Breast epithelium (tissue), 4 donors: ENCODE measurements at places on chromosomes 13 and 19. TPM values are rescaled to one million over a fixed set of nuclear protein-coding genes. Genes with fewer than 3 reads are reported as not detected.

- no peak for DNase-seq
Observed at GRCh38 chr19:47280183-47280797, 5.6 kb downstream of the INAFM1 start.

GRCh38 chr13:106416645-106417044, 118.8 kb downstream of the EFNB2 start:
- no peak for DNase-seq

DNA sequence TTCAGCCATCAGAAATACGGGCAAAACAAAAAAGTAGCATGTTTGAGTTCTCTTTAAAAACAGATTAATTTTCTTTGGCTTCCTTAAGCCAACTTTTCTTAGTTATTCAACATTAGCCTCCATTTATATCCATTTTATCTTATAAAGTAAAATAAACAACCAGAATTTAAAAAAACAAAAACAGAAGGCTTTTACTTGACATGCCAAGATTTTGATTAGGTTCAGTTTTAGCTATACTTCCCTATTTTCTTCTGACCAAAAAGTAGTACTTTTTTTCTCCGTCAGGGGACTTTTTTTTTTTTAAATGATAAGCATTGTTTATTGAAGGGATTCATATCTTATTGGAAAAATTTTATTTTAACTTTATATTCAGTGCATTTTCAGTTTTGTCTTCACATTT, 18.1 kb downstream of the RNASEH2B start:
- DNase-seq, result no peak

DNA sequence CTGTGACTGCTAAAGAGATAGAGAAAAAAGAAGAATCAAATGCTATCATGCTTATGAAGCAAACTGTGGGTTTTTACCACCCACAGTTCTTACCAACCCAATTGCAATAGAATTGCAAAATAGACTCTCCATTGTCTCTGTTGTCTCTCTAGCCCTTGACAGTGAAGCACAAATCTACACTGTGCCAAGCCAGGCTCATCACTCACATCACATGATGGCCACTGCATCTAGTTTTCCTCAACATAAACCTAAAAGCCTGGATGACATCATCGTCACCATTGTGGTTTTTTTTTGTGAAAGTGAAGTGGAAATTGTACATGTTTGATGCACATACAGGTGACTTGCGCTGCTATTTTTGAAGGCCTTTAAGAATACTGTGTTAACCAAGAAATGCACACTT, 56.1 kb downstream of the KL start:
- DNase-seq, result no peak

DNA sequence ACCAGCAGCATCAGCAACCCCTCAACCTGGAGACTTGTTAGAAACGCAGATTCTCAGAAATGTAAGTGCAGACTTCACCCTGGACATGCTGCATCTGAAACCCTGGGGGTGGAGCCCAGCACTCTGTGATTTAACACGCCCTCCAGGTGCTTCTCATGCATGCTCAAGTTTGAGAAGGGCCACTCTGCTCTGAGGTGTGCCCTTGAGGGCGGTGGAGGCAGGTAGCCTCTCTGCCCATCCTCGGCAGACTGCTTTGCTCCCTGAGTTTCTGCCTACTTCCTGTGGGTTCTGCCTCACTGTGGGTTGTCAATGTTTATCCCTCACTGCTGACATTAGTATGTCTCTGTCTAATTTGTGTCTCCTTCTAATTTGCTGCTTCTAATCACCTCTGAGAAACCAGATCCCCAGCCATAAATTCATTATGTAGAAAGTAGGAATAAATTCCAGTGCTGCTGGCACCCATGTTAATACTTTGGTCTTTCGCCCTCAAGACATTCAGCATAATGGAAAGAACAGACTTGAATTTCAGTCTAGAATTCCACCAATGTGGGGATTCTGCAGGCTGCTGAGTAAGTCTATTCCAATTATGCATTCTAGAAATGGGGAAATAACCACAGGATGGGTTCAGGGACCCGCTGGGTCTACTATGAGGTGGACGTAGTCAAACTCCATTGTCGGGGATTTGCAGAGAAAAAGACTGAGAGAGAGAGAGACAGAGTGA, 51.3 kb upstream of the CYSLTR2 start:
- DNase-seq, result no peak

DNA sequence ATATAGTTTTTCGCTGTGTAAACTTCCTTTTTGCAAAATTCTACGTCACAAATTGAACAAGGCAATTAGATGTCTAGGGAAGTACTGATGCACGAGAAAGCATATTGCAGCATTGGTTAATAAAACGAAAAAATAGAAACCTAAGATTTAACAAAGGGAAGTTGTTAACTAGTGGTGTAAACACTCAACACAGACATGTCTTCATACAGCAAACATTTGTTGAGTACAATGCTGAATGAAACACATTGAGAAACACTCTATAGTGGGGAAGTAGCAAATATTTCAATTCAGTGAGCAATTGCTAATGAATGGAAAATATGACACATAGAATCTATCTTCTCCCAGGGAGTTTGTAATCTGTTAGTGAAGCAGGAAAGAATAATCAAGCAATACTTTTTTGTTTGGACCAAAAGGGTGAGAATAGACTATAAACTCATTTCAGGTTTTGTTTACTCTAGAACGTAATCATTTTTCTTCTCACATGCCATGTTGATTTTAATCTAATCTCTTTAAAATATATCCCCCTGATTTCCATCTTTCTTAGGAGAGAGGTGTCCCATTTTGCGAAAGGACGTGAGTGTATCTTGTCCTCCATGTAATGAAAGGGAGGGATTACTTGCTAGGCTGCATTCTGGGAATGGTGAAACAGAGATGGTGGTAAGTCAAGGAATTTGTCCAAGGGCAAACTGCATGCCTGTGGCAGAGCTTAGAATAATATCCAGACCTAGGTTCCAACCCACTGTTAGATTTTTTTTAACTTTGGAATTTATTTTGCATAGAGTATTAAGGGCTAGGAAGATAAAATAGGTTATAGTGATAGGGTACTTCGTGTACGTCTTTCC, 1.7 kb upstream of the ANKRD10 start:
- DNase-seq, result no peak

GRCh38 chr13:113002206-113002912, 33.3 kb downstream of the MCF2L start:
- no peak for DNase-seq

GRCh38 chr13:48403151-48403631, 9.7 kb downstream of the LPAR6 start:
- DNase-seq, result no peak

The CYP4F11 gene
- total RNA-seq, result 3.1 TPM

- DNase-seq, result no peak
Observed at GRCh38 chr13:25847145-25847544, 204.7 kb downstream of the SHISA2 start.

The ZNF625 gene
- total RNA-seq, result 9.5 TPM

GRCh38 chr19:46515879-46516350, 20.2 kb upstream of the PNMA8B start:
- DNase-seq, result no peak

DNA sequence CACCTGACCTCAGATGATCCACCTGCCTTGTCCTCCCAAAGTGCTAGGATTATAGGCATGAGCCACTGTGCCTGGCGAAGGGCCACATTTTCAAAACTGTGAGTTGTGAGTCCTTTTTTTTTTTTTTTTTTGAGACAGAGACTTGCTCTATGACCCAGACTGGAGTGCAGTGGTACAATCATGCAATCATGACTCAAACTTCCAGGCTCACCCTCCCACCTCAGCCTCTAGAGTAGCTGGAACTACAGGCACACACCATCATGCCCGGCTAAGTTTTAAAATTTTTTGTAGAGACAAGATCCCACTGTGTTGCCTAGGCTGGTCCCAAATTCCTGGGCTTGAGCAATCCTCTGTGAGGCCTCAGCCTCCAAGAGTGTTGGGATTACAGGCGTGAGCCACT, 3.8 kb upstream of the MYPOP start:
- DNase-seq, result no peak

GRCh38 chr13:98158172-98158899, 15.4 kb downstream of the FARP1 start:
- no peak for DNase-seq
